ENCODE measurements at places on chromosomes 3 and 15.

DNA sequence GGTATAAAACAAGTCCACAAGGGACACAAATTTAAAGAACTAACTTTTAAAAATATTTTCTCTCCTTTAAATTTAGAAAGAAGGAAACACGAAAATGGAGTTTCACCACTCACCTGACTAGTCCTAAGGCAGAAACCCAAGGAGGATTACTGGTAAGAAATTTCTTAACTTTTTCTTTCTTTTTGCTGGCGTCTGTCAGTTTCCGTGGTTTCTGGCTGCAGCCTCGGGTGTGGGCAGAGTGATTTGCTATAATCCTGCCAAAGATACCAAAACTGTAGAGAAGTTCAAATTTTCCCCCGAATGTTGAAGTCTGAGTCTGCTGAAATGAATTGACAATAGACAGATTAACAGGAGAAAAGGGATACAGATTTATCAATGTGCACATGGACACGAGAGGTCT is 843.6 kb upstream of the ALCAM start:
- no peak for DNase-seq

DNA sequence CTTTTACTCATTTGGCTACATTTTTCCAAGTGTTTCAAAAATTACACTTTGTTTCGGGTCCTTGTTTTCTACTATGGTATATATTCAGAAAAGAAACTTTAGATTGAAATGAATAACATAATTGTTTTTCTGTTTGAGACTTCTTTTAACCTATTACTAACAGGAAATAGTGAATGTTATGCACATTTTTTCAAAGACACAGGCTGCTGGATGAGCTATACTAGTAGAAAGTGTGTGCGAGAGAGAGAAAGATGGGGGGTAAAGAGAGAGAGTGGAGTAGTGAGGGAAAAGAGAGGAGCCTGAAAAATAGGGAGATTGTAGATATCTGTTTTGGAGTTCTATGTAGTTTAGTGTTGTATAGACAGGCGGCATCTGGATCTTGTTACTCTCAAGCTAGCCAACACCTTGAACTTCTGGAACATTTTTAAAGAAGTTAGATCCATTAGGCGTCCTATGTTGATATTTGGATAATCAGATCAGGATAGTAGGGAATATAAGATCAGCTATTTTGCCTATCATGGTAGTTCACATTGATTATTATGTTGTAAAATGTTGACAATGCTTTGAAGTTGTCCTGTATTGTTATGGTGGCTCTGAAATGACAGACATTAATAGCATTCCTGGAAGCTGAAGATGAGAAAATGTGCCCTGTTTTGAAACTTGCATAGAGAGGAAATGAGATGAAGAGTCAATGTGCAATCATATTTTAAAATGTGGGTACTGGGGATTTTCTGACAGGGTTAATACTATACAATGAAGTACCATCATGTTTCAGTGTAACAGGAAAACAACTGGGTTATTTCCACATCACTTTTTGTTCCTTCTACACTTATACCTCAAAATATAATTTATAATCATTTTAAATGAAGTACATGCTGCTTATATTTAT is 2.6 kb downstream of the RBMS3 start:
- no peak for DNase-seq

GRCh38 chr3:38611866-38612265 is 37.6 kb downstream of the SCN5A start:
- DNase-seq: no peak

GRCh38 chr15:58510715-58511598 is 79.2 kb downstream of the LIPC start:
- no peak for DNase-seq

DNA sequence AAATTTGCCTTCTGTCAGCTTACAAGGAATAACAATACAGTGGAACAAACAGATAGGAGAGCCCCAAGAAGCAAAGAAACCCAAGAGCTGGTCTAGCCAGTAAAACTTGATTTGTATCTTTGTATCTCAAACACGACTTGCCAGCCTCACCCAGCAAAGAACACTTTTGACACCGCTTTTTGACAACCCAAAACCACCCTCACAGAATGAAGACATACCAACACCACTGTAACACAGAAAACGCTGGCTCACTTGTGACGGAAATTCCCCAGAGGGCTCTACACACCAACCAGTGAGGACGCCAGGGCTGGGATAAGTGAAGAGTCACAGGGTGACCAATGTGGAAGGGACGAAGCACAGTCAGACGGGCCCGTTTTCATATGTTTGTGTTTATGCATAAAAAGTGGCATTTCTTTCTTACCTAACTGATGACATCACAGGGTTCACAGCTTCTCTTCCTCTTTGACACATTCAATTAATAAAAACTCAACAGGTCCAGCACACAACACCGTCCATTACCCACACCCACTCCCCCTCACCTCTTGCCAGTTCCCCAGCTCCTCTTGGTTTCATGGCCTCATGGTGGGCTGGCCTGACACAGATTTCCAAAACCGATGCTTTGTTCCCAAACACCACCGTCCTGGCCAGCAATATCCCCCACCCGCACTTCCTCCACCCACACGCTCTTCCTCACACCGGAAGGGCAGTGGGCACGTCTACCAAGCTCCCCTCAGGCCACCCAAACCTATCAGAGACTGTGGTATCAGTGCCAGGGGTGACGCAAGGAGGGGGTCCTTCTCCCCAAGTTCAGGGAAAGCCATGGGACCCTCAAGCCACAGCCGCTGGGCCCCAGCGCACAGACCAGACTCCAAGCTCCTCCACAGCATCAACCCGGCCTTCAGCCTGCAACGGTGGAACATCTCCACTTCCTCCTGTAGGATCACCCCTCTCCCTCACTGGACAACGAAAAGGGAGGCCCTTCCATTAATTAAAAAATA is 94.2 kb downstream of the ADAMTS17 start:
- no peak for DNase-seq

DNA sequence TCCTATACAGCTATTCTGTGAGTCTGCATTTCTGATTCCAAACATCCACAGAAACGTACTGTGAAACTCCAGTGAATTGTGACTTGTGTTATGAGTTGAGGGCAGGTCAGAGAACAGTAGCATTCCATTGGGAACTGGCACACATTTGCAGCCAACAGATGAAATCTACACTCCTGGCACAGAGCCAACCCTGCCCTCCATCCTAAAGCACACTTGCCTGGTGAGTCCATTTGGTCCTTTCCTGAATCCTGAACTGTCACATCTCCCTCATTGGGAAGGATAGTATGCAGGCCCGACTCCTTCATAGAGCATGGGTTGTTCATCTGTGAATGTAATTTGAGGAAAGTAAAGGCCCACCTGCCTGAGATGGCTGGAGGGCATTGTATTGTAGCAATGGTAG is 314.3 kb upstream of the RASGRP1 start:
- DNase-seq: no peak

- DNase-seq: no peak
These were observed 188.9 kb downstream of the FMN1 start for GRCh38 chr15:33005582-33005981.

GRCh38 chr3:140117096-140117526 is 182.1 kb downstream of the CLSTN2 start:
- DNase-seq: no peak

DNA sequence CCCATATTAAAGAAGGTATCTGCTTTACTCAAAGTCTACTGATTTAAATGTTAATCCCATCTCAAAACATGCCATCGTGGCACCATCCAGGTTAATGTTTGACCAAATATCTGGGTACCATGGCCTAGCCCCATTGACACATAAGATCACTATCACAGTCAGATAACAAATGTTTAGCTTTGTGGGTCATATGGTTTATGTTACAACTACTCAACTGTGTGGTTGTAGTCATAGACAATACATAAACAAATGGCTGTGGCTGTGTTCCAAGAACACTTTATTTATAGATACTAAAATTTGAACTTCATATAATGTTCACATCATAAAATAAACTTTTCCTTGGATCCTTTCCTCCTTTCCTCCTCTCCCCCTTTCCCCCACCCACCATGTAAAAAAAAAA is 9.8 kb upstream of the SNRPN start:
- DNase-seq: no peak

DNA sequence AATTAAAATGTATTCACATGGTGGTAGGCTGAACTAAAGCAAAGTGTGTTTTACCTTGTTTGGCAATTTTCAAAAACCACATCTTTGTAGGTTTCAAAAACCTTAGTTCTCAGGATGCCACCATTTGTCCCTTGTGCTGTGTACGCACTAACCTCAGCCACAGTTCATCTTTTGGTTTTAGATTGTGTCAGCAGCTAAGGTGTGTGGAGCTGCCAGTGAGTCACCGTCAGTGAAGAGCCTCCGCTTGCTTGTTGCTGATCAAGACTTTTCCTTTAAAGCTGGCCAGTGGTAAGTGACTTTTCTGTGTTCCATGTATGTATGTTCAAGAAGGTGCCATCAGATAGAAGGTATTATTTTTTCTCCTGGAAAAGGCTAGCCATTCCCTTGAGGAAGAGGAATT is 21.1 kb downstream of the OXNAD1 start:
- no peak for DNase-seq

DNA sequence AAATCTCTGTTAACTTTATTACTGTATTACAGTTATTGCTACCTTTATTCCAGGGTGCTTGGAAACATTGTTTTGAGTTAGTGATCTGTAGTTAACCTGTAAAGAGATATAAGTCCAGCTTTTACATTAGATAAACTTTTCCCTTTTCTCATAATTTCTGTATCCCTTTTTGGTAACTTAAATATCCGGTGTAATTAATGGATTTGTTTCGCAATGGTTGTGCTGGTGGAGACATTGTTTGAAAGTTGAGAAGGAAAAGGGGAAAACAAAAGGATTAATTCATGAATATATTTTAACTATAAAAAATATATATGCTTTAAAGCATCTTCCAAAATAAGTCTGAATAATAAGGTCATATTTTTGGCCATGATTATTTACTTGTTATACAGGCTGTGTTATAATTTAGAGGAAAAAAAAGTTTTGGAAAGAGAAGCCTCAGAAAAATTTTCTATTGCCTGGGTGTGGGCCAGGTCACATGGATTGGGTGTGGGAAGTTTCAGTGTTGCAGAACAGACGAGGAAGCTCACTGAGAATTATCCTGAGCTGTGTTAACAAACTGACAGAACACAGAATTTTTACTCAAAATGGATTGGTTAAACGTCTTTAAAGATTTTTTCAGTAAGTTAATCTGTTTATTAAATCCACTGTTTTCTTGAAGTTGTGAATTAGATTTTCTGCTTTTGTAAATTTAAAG is 27.7 kb upstream of the IL20RB start:
- no peak for DNase-seq

- DNase-seq: no peak
These were observed 340.3 kb upstream of the RBMS3 start for GRCh38 chr3:28940530-28940929.

GRCh38 chr3:177569193-177569592 is 371.9 kb upstream of the TBL1XR1 start:
- no peak for DNase-seq

DNA sequence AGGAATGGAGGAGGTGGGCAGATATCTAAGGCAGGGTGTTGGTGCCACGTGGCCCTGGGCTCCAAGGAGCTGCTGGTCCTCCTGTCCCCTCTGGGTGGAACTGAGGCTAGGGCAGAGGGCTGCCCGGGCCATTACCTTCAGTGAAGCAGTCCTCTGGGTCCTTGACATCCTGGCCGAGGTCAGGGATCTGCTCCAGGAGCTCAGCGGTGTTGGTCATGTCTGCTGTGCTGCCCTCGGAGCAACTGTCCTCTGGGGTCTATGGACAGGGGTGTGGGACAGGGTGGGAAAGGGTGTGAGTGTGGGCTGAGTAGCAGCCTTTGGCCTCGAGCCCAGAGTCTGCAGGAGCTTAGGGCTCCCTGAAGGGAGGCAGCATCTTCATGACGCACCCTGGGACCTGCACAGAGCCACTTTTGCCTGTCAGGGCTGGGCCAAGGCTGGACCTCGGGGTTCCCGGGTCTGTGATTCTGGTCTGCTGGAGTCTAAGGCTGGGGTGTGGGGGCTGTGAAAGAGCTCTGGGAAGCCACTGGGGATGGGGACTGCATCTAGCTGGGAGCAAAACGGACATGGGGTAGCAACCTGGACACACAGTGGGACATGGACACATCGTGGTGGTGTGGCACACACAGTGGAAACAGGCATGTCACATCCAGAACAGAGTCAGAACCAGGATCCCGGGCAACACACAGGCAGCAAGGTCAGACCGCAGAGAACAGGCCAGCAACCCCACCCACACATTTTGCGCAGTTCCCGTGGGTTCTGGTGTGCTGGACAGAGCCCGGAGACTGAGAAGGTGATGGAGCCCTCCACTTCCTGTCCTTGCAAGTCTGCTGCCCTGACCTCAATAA is 72.7 kb downstream of the SCN5A start:
- peak; percentile 34 for DNase-seq

DNA sequence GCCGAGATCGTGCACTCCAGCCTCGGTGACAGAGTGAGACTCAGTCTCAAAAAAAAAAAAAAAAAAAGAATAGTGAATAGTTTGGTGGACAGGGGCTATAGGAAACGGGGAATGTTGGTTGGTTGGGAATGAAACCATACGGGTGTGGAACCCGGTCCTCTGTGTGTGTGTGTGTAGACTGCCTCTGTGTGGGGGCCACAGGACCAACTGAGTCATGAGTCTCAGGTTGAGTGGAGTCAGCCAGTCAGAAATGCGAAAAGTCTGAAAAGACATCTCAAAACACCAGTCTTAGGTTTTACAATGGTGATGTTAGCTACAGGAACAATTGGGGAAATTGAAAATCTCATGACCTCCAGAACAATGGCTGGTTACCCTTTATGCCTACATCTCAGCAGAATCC is 44.5 kb downstream of the ZDHHC19 start:
- no peak for DNase-seq

DNA sequence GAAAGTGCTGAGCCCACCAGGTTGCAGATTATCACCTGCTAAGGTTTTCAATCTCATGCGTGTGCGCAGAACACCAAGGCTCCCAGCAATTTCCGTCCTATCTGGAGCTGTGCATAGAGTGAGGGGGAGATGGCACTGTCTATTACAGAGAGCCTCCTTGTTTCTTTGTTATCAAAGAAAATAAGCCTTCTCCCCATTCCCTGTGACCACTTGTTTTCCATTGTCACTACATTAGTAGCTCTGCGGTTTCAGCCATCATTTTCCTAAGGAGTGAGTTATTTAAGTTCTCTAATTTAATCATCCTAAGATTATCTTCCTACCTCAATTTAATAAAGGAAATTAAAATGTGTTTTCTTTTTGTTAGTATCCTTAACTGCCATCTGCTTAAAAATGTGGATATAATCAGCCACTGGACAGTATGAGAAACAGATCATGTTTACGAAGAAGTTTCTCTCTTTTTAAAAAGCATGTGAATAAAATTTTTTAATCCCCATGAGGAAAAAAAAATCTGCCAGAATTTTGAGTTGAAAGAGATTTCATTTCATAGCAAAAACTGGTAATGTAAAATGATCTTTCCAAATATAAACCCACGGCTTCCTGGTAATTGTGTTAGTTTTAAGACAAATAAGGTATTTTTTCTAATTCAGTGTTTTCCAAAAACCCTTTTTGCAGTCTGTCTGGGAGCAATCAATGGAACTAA is 172.3 kb upstream of the UBE2E1 start:
- no peak for DNase-seq

GRCh38 chr3:16460273-16460672 is 53.2 kb downstream of the RFTN1 start:
- DNase-seq: no peak

DNA sequence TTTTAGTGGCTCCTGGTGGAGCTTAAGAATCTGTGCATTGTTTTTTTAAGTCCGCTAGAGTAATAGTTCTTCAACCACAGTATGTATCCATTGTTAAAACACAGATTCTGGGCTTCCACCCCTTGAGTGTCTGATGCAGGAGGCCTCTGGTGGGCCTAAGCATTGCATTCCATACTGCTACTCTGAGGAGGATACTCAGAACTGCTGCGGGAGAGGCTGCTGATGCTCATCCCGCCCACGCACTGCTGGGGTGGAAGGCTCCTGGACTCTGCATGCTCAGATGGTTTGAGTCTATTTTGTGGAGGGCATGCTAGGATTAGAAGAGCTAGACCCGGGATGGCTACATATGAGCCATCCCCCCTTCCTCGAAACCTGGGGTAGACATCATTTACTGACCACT is 74.4 kb downstream of the THSD4 start:
- no peak for DNase-seq
